Fibroblast of lung (primary cell): ENCODE measurements at places on chromosomes 4 and X.

GRCh38 chr4:174672276-174672675 lies 150.0 kb upstream of the HPGD start:
- DNase-seq: peak; percentile 8

GRCh38 chr4:2837904-2838496 lies 5.6 kb upstream of the ADD1 start:
- DNase-seq: peak; percentile 37

DNA sequence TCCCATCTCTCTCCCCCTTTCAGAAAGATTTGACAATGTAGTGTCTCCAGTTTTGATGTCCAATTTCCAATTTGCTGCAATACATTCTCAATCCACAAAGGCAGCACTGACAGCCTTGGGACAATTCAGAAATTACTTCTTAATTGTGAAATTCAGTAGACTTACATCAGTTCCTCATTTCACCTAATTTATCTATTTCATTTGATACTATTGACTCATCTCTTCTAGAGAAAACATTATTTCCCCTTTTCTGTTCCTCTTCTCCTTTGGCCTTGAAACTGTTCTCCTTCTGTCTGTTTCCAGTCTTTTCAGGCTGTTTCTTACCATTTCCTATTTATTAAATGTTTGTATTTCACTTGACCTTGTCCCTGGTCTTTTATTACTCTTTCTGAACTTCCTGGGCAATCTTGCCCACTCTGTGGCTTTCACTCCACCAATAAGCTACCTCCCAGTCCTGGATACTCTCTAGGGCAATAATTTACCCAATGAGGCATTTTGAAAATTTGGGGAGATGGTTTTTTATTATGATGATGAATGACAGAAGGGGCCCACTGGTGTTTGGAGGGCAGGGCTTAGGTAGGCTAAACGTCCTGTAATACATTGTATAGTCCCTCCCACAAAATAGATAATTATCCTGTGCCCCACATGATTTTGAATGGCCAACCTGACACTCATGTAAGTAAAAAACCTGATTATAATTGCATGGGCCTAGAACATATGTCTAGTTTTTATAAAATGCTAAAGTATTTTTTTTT lies 498.0 kb upstream of the BOD1L1 start:
- DNase-seq: no peak

DNA sequence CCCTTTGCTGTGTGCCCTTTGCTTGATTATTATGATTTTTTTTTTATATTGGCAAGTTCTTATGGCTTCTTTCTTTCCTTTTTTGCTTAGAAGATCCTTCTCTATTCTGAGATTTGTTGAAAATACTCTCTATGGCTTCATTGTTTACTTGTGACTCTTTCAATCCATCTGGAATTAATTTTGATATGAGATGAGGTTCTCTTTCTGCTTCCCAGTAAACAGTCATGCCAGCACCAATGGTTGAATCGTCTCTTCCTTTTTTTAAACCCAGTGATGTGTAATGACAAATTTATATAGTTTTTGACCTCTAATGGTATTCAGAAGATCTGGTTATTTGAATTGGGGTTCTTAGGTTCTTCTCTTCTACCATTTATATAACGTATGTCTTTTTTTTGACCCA lies 121.8 kb downstream of the ARHGAP10 start:
- DNase-seq: peak; percentile 67

GRCh38 chrX:19639813-19640462 lies 124.6 kb upstream of the MAP3K15 start:
- DNase-seq: no peak

- DNase-seq: peak; percentile 81
These were observed 18.8 kb upstream of the TMSB4X start for GRCh38 chrX:12955882-12956703.

DNA sequence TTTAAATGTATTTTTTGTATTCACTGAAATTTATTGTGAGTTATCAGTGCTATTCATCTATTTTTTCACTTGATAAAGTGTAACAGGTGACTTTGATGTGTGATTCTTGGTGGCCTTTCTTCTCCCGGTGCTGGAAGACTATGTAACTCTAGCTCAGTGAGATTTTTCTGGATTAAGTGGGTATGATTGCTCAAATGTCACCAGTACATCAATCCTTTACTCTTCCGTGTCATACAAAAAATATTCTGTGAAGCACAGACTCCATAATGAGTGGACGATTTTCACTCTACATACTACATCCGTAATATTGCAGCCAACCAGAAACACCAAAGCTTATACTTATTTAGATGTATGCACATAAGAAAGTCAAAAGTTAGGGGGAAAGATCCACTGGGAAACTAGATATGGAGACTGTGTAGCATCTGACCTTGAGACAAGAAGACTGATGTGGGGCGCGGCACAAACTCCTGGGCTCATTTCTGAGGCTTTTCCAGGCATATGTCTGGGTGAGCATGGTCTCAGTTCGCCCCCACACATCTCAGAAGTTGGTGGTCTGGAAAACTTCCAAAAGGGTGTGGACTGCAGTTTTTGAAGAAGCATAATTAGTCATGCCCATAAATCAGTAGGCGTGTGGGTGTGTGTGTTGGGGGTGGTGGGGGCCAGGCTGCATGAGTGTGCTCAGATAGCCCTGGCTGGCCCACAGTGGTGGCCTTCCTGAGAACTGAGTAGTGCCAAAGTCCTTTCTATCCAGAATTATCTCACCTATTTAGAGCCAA lies 53.9 kb upstream of the TENM3 start:
- DNase-seq: peak; percentile 100

GRCh38 chr4:102338405-102338804 lies 6.9 kb downstream of the SLC39A8 start:
- DNase-seq: peak; percentile 17
